ENCODE measurements at places on chromosomes 11 and 22.

- DNase-seq: no peak
Observed at GRCh38 chr11:1706634-1707400, 9.8 kb downstream of the KRTAP5-6 start.

- DNase-seq: peak; percentile 97
Observed at GRCh38 chr11:67468759-67469507, at the start of gene TMEM134. TMEM134 (minus strand) TSS chr11:67469251; CDS start chr11:67469192, 59 bp downstream.

- no peak for DNase-seq
Observed at GRCh38 chr11:22539821-22540256, 85.8 kb downstream of the FANCF start.

DNA sequence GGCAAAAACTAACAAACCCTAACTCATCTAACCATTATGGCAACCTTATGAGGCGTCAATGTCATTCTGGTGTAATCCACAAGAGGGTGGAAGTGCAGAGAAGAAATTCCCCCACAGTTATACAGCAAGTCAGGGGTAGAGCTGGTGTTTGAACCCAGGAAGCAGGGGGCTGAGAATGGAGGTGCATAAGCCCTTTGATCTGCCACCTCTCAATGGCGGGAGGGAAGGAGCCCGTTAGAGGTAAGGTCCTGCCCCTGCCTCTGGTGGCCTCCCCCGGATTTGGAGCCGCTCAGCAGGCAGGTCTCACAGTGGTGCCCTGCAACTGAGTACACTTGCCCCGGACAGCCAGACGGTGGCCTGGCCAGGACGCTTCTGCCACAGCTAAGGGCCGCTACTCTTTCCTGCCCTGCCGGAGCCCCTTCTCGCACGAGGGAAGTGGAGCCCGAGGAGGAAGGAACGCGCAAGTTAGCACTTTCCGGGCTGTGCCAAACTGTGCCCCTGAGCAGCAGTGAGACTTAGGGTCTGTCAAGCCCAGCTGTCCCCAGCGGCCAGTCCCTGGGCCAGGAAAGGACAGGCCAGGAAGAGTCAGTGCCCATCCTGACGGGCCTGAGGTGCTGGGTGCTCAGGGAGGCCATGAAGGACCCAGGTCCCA lies 1.1 kb downstream of the FXYD2 start:
- DNase-seq: peak; percentile 61

DNA sequence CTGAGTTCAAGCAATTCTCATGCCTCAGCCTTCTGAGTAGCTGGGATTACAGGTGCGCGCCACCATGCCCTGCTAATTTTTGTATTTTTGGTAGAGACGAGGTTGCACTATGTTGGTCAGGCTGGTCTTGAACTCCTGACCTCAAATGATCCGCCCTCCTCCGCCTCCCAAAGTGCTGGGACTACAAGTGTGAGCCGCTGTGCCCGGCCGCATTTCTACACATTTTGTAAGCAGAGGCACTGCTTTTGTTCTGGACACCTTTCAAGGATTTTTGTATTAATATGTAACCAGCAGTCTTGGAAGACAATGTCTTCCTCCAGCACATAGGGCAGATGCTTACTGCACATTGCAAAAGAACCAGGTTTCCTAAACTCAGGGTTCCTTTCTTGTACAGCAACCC lies 11.4 kb upstream of the VSIG10L2 start:
- DNase-seq: no peak

DNA sequence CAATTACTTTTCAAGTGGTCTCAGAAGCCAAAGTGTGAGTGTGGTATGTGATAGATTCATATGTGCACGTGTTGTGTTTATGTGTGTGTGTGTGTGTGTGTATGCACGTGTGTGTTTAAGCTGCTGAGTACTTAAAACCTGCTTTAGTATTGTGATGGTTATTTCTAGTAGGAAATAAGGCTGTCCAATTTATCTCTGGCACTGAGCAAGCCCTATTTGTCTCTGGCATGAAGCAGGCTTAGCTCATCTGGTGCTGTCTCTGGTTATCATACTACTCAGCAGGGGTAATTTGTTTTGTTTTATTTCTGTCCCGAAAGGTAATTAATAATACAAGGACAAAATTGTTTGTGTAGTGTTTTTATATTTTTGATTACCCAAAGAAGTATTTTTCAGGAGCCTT lies 333.7 kb downstream of the FAT3 start:
- no peak for DNase-seq

GRCh38 chr11:57653163-57653562 lies 3.5 kb upstream of the YPEL4 start:
- no peak for DNase-seq

GRCh38 chr11:121833970-121834369 lies 282.0 kb downstream of the BLID start:
- no peak for DNase-seq

GRCh38 chr22:45934659-45935341 lies 42.2 kb downstream of the WNT7B start:
- no peak for DNase-seq

DNA sequence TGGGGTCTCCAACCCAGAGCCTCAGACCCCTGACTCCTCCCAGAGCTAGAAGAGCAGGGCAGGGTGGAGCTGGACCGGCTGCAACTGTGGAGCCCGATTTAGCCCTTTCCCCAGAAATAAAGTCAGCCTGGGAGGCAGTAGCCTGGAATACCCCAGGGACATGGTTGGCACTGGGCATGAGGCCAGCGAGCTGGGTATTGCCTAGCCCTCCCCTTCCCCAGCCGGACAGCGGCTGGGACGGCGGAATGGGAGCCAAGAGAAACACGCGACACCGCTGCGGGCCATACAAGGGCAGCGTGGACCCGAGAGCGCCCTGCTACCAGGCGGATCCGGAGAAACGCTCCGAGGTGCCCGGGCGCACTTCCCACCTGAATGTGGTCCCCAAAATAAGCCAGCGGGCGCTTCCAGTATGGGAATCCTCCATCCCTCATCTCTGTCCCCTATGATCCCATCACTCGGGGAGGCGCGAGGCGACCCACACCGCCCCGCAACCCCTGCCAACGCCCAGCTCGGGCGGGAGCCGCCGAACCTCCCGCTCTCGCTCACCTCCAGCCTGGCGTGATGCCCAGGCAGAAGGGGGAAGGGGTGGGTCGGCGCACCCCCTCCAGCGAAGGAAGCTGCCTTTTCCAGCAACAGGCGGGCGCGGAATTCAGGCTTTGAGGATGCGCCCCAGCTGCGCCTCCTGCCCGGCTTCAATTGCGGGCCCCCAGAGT lies 758 bp downstream of the MCAM start:
- no peak for DNase-seq

Data from left forelimb (tissue), 1 donor.